ENCODE measurements at places on chromosomes 1 and 21.

DNA sequence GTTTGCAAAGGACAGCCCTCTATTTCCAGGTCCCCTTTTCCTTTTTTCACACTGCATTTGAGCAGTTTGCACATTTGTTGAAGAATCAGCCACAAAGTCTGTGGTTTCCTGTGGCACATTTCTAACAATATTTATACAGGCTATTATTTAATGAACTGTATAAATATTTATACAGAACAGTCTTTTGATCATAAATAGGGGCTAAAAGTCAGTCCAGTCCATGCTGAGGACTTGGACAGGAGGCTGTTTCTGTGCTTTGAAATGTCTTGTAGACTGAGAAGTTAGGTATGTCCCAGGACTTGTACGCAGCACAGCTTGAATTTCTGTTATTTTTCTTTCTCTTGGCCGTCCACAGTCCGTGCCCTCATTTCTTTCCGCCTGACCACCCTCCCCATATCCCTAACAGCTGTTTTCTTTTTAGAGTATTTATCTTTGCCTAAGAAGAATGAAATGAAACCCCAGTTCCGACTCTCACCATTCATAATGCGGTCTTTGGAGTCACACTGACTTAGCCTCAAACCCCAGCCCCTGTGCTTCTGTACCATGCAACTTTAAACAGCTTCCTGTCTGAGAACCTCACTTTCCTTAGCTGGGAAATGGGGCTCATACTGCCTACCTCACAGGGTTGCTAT, 19.7 kb downstream of the FGGY start:
- no peak for DNase-seq

DNA sequence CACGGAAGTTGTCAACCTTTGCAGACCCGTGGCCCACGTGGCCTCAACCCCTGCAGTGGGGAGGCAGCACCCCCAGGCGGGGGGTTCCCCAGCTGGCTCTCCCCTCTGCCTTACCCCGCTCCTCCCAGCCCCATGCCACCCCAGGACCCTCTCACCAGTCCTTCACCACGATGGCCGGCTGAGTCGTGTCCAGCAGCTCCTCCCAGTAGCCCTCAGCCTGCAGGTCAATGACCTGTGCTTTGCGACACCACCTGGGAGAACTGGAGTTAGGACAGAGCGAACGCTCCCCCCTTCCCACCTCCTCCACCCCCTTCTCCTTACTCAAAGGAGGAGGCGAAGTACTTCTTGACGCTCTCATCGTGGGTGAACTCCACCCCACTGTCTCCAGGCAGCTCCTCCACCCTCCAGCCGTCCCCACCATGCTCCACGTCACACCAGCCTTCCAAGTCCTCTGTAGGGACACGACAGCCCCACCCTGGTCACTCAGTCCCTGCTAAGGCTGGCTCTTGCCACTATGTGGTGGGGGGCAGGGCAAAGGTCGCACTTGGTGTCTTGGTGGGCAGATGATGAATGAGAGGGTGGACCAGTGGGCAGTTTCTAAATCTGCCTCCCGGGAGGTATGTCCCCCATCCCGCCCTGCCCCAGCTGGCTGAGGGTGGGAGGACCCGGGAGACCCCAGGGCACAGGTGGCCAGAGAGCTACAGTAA, 4.5 kb downstream of the FBXO2 start:
- DNase-seq, result no peak

GRCh38 chr1:198927129-198927528, 288.3 kb downstream of the PTPRC start:
- DNase-seq, result no peak

GRCh38 chr1:1354271-1355247, 3.8 kb downstream of the MXRA8 start:
- no peak for DNase-seq

- no peak for DNase-seq
Observed at GRCh38 chr1:245843101-245843500, 664.0 kb downstream of the SMYD3 start.

GRCh38 chr1:167502719-167503462, 15.4 kb downstream of the CD247 start:
- no peak for DNase-seq

DNA sequence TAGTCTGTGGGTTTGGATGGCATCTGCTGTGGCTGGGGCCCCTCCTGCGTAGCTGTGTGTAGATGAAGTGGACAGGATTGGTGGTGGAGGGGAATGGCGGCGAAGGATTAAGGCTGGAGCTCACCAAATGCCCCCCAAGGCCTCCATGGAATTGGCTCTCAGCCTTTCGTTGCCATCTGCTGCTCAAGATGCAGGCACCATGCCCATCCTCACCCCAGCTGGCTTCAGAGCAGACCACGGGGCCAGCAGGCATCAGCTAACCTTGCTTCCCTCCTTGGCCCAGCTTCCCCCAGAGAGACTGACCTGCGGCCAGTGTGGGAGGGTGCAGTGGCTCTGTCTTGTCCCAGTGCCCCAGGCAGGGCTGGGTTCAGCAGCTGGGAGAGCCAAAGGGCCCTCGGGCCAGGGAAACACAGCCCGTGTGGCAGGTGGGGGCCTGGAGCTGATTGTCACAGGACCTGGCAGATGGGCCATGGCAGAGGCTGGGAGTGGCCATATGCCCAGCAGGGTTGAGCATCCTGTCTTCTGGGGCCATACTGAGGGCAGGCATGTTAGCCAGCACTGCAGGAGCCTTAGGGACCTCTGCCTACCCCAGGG, 66.8 kb upstream of the ACTL8 start:
- no peak for DNase-seq

- DNase-seq, result no peak
Observed at GRCh38 chr1:234529950-234530237, 50.9 kb upstream of the TARBP1 start.

DNA sequence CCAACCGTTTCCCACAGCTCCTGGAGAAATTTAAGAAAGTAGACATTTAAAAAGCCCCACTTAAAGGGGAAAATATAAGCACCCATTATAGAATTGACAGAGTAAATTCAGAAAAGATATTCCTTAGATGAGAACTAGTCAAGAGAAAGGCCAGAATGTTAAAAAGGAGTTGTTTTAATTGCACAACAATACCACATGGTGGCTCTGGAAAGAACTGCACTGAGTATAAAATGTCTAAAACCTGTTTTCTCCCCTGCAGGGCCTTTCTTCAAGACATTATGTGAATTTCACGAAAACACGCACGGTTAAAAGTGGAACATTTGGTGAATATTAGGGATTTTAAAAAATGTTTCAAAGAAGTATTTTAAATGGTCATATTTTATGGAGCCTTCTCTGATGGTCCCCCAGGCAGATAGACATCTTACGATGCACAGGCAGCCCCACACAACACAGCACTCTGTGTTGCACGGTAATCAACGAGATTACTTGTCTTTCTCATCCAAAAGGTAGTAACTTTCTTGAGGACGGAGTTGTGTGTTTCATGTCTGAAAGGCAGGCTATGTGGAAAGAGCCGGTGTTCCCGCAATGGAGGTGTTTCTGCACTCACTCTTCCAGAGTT, 101.9 kb downstream of the PRRX1 start:
- DNase-seq, result no peak
